Neural progenitor cell (in vitro differentiated cells): ENCODE measurements at places on chromosomes 1 and 21.
A peak's percentile ranks its signal among the peaks of the same experiment; 100 is the strongest.

GRCh38 chr1:159289060-159289459 lies 13.1 kb upstream of the FCER1A start:
- no peak for DNase-seq

GRCh38 chr1:18446751-18447150 lies 34.0 kb upstream of the KLHDC7A start:
- peak; percentile 60 for DNase-seq

DNA sequence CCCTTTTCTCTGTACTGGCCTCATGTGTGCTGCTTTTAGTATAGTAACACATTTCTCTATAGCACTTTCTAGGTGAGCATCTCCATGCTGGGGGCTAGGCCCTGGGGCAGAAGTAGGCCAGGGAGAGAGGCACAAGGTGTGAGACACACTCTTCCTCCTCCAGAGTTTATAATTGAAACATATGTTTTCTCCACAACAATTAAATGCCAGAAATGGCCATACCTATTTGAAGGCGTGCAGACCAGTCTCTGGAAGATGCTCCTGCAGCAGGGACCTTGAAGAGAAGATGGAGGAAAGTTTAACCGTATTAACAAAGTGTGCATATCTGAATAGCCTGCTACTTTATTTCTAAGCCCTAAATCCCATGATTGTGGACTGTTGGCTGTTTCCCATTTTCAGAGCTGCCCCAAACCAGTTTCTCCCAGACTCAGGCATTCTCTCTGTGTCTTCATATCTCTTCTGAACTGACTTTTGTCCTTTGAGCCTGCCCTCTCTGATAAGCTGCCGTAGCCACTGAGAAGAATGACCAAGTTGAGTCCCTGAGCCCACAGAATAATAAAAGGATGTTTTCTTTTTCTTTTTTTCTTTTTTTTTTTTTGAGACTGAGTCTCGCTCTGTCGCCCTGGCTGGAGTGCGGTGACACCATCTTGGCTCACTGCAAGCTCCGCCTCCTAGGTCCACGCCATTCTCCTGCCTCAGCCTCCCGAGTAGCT lies 81.3 kb downstream of the LRRC8D start:
- no peak for DNase-seq

- DNase-seq, result no peak
Observed at GRCh38 chr1:221723848-221724236, 18.0 kb downstream of the DUSP10 start.

GRCh38 chr1:52159033-52159789 lies 17.3 kb downstream of the ZFYVE9 start:
- DNase-seq, result no peak

DNA sequence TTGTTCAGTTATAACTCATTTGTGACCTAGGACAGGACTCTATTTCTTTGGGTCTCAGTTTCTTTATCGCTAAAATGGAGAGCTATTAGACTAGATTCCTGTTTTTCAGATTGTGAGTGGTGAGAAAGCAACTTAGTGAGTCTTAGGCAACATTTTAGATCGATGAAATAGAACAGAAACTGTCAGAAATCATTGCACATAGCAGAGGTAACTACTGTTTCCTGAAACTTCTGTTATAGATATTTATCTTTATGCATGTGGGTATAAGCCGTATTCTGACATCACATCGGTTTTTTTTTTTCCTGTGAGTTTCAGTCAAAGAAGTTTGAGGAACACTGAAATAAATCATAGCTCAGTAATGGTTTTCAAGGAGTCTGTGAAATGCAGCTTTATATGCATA lies 42.1 kb upstream of the DNAJC6 start:
- DNase-seq, result no peak

- DNase-seq, result peak; percentile 73
Observed at GRCh38 chr1:51421964-51422363, 91.6 kb upstream of the TTC39A start.

DNA sequence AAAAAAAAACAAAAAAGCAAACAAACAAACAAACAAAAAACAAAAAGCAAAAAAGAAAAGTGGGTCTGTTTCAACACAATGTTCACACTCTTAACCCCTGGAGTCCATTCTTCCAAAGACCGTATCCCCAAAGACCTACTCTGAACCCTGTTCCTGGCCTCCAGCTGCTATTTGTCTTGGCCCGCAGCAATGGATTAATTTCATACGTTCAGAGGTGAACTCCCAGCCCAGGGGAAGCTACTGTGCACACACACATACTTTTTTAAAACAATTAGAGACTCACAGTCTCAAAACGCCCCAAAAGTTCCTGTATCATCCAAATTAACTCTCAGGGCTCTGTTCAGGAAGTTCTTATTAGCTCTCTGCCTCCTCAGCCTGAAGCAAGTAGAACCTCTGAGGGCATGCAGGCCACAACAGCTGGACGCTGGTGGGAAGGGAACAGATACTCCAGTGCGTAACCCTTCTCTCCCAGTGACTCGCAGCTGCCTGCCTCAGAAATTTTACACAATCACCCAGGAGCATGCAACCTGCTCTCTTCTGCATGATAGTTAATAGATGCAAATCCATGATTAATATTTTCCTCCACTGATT lies 395.4 kb downstream of the RRAGC start:
- no peak for DNase-seq

DNA sequence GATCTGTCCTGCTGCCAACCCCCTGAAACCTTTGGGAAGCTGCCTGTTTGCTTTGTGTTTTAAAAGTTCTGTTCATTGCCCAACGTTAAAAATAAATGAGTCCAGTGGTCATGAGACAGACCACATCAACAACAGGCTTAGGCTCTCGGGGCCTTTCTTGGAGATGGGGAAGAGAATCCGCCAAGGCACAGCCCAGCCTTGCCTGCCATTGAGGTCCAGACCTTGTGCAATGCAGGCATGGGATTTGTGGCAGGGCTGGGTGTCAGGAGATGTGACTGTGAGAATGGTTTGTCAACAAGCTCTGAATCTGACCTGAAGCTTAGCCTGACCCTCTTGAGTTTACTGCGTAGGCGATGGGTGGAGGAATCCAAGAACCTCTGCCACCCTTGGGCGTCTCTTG lies 4.2 kb downstream of the SPSB1 start:
- DNase-seq, result no peak
